Activated CD4-positive, alpha-beta T cell treated with anti-CD3 and anti-CD28 coated beads for 24 hours (primary cell): ENCODE measurements at places on chromosomes 3 and 15.

DNA sequence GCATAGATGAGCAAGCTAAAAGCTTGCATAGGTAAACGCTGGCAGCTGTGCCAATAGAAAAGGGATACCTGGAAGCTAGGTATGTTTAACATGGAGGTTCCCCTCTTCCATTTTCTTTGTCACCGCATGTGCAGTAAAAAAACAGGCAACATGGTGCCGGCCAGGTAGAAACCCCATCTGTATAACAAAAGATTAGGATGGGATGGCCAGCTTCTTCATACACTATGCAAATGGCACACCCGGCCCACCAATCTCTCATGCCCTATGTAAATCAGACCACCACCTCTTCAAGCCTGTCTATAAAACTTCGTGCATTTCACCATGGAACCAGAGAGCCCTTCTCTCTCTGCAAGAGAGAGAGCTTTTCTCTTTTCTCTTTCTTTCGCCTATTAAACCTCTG, 224.3 kb upstream of the P2RY1 start:
- no peak for DNase-seq

- DNase-seq = no peak
Observed at GRCh38 chr3:195873971-195874370, 34.4 kb downstream of the TNK2 start.

- DNase-seq = no peak
Observed at GRCh38 chr3:176692199-176692965, 504.9 kb downstream of the TBL1XR1 start.

GRCh38 chr3:42031808-42032480, 59.2 kb upstream of the TRAK1 start:
- DNase-seq = no peak

GRCh38 chr3:138351151-138351550, 2.8 kb downstream of the MRAS start:
- no peak for DNase-seq

DNA sequence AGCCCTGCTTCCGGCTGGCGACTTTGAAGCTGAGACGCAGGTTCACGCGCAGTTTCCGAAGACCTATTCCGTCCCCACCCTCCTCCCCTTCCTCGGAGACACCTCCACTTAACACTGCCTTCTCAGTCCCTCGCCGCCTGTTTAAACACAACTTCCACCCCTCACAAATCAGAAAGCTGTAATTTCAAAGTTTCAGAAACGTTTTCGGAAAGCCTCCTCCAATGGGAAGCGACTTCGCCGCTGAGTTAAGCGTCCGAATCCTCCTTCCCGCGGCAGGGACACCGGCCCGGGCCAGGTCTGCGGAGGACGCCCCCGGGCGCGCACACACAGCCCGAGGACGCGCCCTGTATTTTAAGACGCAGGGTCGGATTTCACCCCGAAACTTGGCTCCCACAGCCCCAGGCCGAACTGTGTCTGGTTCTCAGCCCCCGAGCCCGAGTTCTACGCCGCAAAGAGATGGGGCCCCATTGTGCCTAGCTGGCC, 559 bp upstream of the LRRN1 start:
- DNase-seq = peak; percentile 7

- DNase-seq = no peak
Observed at GRCh38 chr3:110859993-110860392, 211.6 kb upstream of the NECTIN3 start.

DNA sequence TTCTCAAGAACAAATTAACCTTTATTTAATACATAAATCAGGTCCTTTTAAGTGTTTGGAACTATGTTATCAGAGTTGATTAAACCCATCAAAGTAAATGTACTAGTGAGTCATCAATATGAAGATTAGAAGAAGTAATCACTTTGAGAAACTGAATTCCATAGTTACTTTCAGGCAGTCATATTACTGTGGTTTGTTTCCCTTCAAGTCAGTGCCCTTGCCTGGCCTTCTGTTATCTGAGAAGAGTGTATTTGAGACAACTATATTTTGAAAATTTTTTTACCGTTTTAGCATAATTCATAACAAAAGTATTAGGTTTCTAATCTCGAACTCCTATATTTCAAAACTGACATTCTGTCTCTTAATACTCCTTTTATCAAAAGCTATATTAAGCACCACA, 73.6 kb downstream of the GMPS start:
- DNase-seq = no peak

- DNase-seq = no peak
Observed at GRCh38 chr15:35115155-35115725, 30.1 kb upstream of the NANOGP8 start.

DNA sequence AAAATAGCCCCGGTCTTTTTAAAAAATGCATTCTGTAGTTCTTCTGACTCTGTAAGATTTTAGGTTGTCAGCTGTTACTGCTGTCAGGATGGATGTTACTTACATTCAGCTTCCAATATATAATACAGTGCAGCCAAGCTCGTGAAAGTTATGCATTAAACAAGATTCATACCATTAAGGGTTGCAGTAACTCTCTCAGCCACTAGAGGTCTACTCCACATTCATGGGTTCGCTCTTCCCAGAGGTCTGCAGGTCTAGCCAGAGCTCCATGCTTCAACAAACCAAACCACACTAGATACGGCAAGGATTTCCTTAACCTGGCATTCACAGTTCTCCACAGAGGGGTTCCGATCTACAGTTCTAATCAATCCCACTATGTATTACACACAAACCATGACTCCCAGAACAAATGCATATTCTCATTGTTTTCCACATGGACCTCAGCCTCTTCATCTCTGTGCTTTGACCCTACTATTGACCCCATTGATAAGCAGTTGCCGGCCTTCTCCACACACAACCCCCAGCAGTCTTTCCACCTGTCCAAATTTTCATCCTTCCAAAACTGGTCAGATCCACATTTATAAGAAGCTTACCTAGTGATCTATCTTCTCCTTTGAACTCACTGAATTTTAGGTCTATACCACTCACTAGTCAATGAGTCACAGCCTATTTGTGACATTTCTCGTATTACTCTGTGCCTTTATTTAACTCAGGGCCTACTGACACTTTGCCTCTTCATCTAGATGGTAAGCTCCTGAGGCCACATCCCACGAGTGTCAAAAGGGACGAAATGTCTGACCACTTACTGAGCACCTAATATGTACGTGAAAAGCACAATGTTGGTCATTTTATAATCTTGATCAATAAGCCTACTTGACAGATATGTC, 33.7 kb downstream of the RORA start:
- DNase-seq = no peak

DNA sequence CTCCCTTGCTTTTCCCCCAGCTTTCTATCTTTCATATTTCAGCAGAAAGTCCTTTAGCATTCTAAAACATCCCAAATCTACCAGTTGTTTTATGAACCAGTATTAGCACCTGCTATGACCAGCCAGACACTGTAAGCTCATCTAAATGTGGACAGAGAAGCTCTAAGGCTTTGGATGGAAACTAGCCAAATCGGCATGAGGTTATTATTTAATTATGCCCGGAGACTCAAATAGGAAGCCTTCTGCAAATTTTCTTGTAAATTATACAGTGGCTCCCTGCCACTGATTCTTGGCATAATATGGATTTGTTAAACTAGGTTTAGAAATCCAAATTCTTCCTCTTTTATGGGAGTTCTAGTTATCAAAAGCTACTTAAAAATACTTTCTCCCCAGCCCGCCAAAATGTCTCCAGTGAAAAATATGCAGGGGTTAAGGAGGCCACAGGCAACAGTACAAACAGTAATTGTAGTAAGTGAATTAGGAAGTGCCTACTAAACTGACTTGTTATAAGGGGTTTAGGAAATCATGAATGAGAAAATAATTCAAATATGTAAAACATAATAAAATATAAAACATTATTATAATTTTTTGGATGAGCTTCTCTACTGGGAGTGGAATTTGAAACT, 15.4 kb downstream of the MYH15 start:
- no peak for DNase-seq

DNA sequence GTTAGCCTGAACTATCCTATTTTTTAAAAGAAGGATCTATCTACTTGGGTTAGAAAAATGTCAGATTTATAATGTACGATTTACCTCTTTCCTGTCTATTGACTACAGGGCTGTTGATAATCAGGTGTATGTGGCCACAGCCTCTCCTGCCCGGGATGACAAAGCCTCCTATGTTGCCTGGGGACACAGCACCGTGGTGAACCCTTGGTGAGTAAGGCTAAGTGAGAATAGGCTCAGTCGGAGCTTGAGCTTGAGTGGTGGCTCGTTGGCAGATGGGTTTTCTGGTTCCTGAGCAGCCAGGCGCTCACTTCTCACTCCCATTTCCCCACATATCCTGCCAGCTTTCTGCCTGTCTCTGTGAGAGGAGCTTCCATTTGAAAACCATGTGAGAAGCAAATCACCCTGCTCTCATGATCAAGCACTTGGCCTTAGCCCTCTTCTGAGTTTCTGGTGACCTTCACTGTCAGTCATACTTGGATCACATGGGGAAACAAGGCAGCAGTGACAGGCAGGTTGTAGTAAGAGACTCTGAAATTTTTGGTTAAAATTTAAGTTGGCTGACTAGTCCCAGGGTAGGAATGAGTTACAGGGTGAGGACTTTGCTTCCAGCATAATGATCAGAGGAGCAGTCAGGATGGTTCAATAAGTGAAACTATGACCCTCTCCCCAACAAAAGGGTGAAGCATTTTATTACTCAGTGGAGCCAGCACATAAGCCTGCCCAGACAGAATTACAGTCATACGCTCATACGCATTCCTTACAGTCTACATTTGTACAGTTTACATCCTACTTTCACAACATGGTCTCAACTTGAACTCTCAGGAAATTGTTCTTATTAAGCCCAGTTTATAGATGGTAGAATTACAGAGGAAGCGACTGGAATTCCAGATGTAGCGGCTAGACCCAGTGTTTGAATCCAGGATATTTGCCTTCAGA, 18.0 kb downstream of the NIT2 start:
- no peak for DNase-seq

DNA sequence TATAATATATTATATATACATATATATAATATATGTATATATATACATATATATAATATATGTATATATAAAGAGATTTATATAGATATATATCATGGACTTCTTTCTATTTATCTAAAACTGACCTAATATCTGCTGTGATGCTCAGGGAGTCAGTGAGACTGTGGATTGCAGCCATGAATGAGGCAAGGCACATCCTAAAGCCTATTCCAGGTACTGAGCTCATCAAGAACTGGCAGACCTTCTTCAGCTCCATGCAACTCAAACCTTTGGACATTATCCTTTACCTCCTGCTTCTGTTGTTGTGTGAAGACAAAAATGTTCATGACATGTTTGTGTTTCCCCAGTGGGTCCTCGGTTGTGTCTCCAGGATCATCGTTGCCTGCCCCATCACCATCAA, 7.7 kb upstream of the LPP start:
- no peak for DNase-seq

DNA sequence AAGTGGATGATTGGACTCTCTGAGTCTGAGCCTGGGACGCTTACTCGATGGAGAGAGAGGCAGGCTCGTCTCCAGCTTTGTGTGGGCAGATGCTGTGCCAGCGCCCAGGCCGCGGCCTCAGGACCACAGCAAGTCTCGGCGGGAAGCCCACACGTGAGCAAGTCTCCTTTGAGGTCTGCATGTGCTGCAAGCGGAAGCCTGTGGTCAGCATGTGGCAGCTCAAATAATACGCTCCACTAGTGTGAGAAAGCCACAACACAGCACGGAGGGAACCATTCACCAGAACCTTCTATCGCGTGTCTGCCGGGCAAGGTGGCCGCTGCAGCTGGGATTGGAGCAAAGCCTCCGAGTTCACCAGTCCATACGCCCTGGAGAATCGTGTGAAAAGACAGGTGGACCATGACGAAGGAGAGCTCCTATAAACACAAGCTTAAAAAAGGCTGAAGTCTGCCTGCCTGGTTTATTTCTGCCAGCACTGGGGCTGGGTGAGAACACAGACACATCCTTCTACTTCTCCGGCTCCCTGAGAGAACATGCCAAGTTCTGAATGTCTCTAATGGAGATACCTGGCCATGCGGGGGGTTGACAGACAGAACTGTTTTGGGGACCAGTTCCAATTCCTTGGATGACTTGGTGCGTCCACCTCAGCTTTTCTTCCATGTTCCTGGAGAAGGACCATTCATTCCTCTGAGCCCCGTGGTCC, 82.0 kb upstream of the LRIG1 start:
- DNase-seq = no peak

GRCh38 chr3:170046269-170047132, 8.7 kb downstream of the GPR160 start:
- no peak for DNase-seq

DNA sequence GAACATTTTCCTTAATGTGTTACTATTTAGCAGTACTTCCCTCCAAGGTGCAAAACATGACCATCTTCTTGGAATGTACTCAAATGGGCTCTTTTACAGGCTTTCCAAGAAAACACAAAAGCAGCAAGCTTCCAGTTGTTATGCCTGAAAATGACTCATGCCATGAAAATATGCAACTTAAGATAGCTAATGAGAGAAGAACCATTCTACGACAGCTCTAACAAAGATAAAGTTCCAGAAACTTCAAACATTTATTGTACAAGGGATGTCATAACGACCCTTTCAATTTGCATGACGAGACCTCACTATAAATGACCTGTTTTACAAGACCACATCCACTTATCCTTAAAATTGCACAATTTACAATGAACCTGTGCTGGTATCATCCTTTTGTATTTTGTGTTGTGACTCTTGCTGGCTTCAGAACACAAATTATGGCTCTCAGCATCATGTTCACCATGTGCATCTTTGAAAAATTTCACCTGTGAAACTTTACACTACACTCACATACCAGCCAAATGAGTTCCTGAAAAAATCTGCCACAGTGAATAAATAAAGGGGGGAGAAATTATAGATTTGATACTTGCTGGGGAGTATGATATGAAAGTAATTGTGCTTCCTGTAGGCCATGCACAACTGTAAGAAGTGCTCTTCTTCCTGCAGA, 433.7 kb downstream of the MAGI1 start:
- no peak for DNase-seq

DNA sequence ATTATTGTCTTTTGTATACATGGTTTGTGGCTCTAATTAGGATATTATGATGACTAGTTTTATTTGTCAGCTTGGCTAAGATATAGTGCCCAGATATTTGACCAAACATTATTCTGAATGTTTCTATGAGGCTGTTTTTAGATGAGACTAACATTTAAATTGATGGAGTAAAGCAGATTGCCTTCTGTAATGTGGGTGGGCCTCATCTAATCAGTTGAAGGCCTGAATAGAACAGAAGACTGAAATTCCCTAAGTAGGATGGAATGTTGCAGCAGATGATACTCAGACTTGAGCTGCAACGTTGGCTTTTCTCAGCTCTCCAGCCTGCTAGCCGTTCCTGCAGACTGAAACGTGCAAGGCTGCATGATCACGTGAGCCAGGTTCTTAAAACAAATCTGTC, 546.5 kb downstream of the EDEM1 start:
- DNase-seq = no peak

DNA sequence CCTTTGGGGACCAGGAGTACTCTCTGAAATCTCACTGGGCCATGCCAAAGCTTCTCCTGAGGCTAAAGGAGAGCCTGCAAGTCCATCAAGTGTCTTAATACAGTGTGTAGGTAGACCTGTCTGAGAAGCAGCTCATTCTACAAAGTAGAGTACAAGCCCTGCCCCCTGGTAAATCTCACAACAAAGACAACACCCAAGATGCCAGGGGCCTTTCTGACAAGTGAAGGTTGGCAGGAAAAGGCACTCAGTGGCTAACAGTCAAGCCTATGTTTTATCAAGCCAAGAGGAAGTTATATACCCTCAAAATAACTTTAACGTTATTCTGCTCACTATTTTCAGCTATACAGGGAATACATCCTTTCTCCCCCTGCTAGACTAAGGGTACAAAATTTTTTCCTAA, 58.3 kb downstream of the NMNAT3 start:
- no peak for DNase-seq

GRCh38 chr3:6120786-6121185, 740.1 kb upstream of the GRM7 start:
- no peak for DNase-seq

GRCh38 chr3:152184971-152185686, 83.6 kb upstream of the MBNL1 start:
- no peak for DNase-seq
